ENCODE measurements at places on chromosomes 7 and 10.

DNA sequence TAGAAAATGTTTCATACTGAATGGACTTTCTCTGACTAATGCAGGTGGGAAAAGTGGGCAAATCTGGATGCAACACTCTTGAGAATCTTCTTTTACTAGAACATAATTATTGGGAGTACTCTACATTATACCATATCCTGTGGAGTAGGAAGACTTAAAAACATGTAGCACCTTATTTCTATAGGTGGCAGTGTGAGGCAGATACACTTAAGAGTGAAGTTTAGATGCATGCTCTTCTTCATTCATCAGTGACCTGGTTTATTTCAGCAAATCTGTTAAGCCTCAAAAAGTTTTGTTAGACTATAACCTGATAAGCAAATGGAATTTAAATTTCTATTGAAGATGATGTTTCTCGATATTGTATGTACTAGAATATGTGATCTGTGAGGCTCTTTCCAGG lies 1087.1 kb upstream of the LRRN3 start:
- no peak overlapping the region for H3K27ac ChIP-seq
- no peaks in the 10 kb centered on the region for H3K36me3 ChIP-seq
- H3K4me1 ChIP-seq = peaks cover 17% of the 10 kb centered on the region
- DNase-seq = no peak
- no peaks in the 10 kb centered on the region for H3K27me3 ChIP-seq

DNA sequence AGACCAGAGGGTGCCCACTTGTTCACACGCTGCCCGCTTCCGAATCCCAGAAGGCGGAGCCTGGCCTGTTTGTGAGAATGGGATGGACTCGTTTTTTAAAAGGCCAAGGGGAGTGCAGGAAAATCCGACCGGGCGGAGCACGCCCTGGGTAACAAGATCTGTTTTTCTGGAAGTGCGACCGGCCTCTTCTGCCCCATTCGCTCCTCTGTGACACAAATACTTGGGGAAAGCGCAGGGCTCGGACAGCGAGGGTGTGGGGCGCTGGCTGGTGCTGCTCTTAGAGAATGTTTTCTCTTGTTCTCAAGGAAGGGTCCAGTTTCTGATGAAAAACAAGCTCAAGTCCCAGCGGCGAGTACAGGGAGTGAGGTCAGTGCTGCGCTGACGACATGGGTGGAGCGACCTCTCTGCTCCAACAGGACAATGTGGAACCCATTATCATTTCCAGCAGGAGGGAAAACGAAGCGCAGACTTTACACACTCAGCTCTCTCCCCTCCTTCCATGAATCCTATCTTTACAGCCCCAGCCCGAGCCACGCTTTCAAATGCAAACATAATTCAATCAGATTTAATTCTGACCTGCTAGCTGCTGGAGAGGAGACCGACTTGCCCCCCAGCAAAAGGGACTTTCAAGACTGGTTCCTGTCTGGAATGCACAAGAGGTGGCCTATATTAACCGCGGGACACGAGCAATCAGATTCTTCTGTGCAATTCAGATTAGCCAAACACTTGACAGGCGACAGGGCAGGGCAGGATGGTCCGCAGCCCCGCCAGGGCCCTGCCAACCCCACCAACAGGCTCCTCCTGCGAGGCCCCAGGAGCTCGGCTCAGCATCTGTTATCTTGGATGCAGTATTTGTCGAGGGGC lies 1.1 kb downstream of the RADIL start:
- DNase-seq = peak; percentile 47
- H3K4me3 ChIP-seq = peak overlapping the region; percentile 82
- no peaks in the 10 kb centered on the region for H3K36me3 ChIP-seq
- H3K4me1 ChIP-seq = peaks cover 11% of the 10 kb centered on the region
- H3K27me3 ChIP-seq = peaks cover 16% of the 10 kb centered on the region
- H3K27ac ChIP-seq = peak overlapping the region; percentile 79

DNA sequence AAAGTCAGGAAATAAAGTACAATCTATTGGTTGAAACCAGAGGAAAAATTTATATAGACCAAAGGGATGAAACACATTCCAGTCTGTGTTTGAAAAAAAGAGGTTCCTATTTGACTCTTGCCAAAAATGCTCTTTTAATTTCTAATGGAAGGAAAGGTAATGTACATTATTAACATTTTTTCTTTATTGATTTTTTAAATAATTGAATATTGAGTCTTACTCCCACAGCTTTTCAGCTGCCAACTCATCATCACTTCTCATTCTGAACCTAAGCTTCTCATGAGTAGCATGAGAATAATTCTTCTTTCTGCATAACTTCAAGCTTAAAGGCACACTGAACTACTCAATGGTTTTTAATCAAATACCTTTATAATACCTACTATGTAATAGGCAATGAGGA lies 49.8 kb upstream of the FHIP2A start:
- DNase-seq = no peak
- no peaks in the 10 kb centered on the region for H3K36me3 ChIP-seq
- H3K27me3 ChIP-seq = peaks cover 4% of the 10 kb centered on the region
- H3K4me1 ChIP-seq = peaks cover 32% of the 10 kb centered on the region
- H3K4me3 ChIP-seq = no peak overlapping the region

GRCh38 chr10:68171539-68172080 lies 60.3 kb downstream of the ATOH7 start:
- peaks cover 6% of the 10 kb centered on the region for H3K27me3 ChIP-seq
- no peak overlapping the region for H3K27ac ChIP-seq
- H3K36me3 ChIP-seq = peaks cover 70% of the 10 kb centered on the region
- H3K4me1 ChIP-seq = peaks cover 29% of the 10 kb centered on the region
- no peak for DNase-seq
- H3K4me3 ChIP-seq = no peak overlapping the region

DNA sequence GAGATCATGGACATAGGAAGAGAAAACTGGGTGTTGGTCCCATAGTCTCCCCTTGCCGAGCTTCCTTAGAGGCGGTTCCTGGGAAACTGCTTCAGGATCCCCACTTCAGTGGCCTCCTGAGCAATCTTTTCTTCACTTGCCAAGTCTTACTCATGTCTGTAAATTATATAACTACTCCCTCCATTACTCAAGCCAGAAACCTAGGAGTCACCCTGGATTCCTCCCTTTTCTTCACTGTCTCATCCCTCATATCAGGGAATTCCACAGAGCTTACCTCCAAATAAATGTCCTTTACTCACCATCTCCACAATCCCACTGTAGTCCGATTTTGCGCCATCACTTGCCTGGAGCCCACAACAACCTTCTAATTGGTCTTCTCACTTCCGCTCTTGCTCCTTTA lies 29.1 kb upstream of the TRUB1 start:
- DNase-seq = no peak
- H3K27me3 ChIP-seq = peaks cover 4% of the 10 kb centered on the region
- peaks cover 15% of the 10 kb centered on the region for H3K4me1 ChIP-seq
- H3K4me3 ChIP-seq = no peak overlapping the region
- H3K27ac ChIP-seq = no peak overlapping the region
- H3K36me3 ChIP-seq = no peaks in the 10 kb centered on the region

GRCh38 chr10:1410032-1410431 lies 327.3 kb downstream of the ADARB2 start:
- H3K27me3 ChIP-seq = no peaks in the 10 kb centered on the region
- H3K36me3 ChIP-seq = no peaks in the 10 kb centered on the region
- no peak overlapping the region for H3K4me3 ChIP-seq
- H3K27ac ChIP-seq = no peak overlapping the region
- H3K4me1 ChIP-seq = no peaks in the 10 kb centered on the region
- DNase-seq = no peak

- H3K36me3 ChIP-seq = peaks cover 25% of the 10 kb centered on the region
- no peaks in the 10 kb centered on the region for H3K4me1 ChIP-seq
- H3K27ac ChIP-seq = no peak overlapping the region
- H3K4me3 ChIP-seq = no peak overlapping the region
These were observed 36.5 kb downstream of the GLUD1 start for GRCh38 chr10:87058171-87058570.

GRCh38 chr7:48087349-48087748 lies 1.7 kb upstream of the UPP1 start:
- peak; percentile 78 for DNase-seq
- H3K4me1 ChIP-seq = peaks cover 85% of the 10 kb centered on the region
- H3K36me3 ChIP-seq = peaks cover 21% of the 10 kb centered on the region
- peak overlapping the region; percentile 85 for H3K4me3 ChIP-seq

DNA sequence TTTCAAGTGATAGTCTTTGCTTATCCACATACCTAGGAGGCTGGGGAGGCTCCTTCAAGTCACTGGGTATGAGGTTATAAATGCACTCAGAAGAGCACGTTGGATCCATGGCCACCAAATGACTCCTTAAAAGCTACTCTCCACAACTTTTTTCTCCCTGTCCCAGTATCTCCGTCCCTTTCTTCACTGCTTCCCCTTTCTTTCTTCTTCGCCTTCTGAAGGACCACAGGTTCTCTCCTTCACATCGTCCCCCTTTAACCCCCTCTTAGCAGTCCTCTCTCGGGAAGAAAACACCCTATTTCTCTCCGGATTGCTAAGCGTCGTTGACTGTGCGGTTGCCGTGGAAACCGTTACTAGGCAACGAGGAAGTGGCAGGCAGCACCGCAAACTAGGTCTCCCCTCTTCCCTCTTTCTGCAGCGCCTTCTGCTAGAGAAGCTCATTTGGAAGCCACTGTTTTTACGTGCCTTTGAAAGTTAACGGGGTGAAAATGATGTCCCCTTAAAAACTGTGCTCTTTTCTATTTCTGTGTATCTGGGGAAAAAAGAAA lies at the start of gene ENKUR:
TSS of gene ENKUR (minus strand) at position 331 of the 548 bp plus-strand sequence. CDS start at position 109, 222 bp downstream.
- no peaks in the 10 kb centered on the region for H3K27me3 ChIP-seq
- DNase-seq = peak; percentile 90
- peak within 1 kb of the TSS; percentile 91 for H3K4me3 ChIP-seq
- H3K27ac ChIP-seq = peak within 1 kb of the TSS; percentile 92
- H3K4me1 ChIP-seq = peaks cover 29% of the 10 kb centered on the region

GRCh38 chr10:130389906-130390305 lies 253.7 kb downstream of the GLRX3 start:
- H3K4me1 ChIP-seq = no peaks in the 10 kb centered on the region
- DNase-seq = no peak
- no peak overlapping the region for H3K4me3 ChIP-seq
- no peaks in the 10 kb centered on the region for H3K27me3 ChIP-seq

GRCh38 chr10:101091546-101092290 lies 29.9 kb downstream of the KAZALD1 start:
- no peaks in the 10 kb centered on the region for H3K36me3 ChIP-seq
- peaks cover 21% of the 10 kb centered on the region for H3K4me1 ChIP-seq
- H3K27ac ChIP-seq = no peak overlapping the region
- H3K4me3 ChIP-seq = no peak overlapping the region
- peaks cover 49% of the 10 kb centered on the region for H3K27me3 ChIP-seq

DNA sequence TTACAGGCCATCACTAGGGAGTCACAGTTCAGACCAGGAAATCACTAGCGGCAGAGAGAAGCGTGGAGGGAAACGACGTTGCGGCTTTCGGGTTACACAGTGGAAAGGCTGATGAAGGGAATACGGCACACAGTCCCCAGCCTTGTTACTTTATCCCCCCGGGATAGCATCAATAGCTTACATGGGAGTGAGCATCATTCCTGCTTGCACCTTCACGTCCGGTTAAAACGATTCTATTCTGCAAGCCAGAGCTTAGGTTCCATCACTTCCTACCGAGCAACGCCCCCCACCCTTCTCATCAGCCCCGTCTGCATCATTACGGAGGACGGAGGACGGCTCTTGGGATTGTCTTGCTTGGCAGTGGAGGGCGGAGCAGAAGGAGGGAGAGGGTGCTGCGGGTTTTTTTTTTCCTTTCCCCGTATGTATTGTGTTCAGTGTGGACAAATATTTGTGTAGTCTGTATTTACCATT lies 124.9 kb downstream of the CLEC2L start:
- H3K27me3 ChIP-seq = peaks cover 3% of the 10 kb centered on the region
- no peak overlapping the region for H3K4me3 ChIP-seq
- DNase-seq = no peak
- H3K4me1 ChIP-seq = peaks cover 23% of the 10 kb centered on the region
- H3K27ac ChIP-seq = no peak overlapping the region

DNA sequence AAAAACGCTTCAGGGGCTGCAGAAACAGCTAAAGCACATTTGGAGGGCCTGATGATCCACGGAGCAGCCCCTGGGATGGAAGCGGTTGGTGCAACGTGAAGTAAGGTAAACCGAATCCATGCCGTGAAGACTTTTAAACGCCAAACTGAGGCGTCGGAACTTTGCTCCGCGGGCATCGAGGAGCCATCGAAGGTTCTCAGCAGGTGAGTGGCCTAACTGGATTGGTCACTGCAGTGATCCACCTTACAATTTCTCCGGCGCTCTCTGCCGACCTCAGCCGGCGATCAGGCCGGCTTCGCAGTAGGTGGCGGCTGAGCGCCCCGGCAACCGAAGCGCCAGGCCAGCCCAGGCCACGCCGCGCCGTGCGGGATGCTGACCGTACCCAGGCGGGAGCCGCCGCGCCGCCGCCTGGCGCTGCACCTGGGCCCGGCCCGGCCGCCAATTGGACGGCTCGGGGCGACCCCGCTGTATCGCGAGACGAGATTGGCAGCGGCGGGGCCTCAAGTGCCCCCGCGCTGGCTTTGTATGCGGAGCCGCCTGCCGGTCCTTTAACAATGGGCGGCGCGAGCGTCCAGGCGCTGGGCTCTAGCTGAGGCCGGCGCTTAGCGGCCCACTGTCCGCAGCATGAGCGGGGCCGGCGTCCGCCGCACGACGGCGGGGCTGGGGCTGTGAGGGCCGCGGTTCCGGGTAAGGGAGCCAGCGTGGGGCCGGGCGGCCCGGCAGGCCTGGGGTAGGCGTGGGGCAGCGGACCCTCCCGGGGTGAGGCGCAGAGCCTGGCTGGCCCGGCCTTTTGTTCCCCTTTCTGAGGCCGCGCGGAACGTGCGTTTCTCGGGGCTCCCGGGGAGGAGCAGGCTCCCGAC lies at the start of gene CCNJ:
TSS of gene CCNJ (plus strand) at position 551 of the 860 bp plus-strand sequence. CDS start 811 bp downstream, outside the sequence.
- no peaks in the 10 kb centered on the region for H3K36me3 ChIP-seq
- H3K4me1 ChIP-seq = peaks cover 28% of the 10 kb centered on the region
- peak within 1 kb of the TSS; percentile 90 for H3K27ac ChIP-seq
- peak; percentile 80 for DNase-seq

DNA sequence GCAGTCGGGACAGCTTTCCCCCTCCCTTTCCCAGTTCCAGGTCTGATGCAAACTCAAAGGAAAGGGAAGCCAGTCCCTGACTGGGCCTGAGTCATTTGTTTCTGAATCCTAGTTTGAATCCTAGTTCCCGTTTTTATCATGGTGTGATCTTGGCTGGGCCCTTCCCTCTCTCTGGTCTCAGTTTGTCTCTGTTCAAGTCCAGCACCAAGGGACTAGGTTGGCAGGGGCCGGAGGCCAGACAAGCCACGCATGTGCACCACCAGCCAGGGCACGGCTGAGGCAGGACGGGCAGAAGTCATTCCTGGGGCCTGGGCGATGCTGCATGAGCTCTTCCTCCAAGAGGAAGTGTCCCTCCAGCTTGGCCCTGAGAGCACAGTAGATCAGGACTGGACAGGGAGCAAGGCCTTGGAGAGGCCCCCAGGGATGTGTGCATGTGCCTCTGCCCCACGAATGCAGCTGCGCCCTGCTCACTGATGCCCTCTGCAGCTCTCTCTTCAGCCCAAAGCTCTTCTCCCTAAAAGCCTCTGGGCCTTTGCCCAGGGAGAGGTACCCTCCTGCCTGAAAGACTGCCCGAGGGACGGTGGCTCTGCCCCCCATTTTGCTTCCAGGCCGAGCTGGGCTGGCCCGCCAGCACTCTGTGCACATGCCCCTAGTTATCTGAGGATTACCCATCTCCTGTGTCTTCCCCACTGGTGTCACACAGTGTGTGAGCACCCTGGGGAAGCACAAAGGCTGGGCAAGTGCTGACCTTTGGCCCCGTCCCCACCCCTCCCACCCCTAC lies 86.7 kb downstream of the ZMIZ1 start:
- peaks cover 11% of the 10 kb centered on the region for H3K27me3 ChIP-seq
- peak; percentile 51 for DNase-seq
- H3K4me3 ChIP-seq = peak overlapping the region; percentile 34

All from HFFc6 (cell line).